ENCODE measurements at places on chromosomes 12 and 14.

DNA sequence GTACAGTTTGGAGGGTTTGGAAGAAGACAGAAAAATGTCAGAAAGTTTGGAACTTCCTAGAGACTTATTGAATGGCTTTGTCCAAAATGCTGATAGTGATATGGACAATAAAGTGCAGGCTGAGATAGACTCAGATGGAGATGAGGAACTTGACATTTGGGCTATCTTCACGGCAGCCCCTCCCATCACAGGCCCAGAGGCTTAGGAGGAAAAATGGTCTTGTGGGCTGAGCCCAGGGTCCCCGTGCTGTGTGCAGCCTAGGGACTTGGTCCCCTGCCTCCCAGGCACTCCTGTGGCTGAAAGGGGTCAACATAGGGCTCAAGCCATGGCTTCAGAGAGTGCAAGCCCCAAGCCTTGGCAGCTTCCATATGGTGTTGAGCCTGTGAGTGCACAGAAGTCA, 79.0 kb downstream of the CMAS start:
- no peak for DNase-seq

DNA sequence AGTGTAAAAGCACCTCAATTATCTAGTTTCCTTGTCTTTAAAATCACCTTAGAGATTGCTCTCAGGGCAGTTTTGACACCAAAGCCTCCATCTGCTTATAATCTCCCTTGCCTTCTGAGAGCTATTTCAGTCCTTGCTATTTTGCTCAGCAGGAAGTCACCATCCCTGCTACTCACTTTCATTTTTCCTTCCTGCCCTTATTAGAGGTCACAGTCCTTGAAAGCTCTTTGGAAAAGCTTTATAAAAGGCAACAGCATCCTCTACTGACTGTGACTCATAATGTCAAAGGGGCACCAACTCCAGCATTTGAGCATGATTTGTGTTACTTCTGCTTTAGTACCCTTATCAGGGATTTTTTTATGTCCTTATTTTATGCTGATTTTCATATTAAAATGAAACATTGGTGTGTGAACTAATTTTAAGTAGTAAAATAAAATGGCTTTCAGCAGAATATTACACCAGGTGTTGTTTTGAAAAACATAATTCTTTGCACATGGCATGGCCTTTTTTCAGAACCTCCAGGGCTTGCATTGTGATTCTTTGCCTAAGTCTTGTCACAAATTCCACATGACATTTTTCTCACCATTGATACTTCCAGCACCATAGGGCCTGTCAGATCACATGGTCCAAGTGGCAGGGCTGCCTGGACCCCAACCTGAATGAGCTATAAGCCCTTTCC, 213.0 kb downstream of the ADAMTS20 start:
- peak; percentile 82 for DNase-seq

DNA sequence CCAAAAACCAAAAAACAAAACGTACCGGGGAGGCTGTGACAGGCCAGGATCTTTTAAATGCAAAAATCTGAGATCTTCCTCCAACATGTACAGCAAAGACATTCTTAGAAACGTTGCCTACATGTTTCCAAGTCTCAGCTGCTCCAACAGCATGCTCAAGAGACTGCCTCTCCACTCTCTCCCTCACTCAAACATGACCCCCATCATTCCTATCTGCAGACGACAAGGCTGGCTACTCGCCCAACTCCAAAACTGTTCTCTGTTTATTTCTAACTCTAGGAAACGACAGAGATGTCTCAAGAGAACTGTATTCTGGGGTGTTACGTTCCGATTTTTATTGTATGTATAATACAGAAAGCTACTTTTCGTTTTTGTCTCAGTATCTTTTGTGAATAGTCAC, 57.5 kb upstream of the TMCC3 start:
- DNase-seq = peak; percentile 51

- DNase-seq = no peak
Measured at GRCh38 chr14:49566714-49567113, 19.5 kb downstream of the RPS29 start.

DNA sequence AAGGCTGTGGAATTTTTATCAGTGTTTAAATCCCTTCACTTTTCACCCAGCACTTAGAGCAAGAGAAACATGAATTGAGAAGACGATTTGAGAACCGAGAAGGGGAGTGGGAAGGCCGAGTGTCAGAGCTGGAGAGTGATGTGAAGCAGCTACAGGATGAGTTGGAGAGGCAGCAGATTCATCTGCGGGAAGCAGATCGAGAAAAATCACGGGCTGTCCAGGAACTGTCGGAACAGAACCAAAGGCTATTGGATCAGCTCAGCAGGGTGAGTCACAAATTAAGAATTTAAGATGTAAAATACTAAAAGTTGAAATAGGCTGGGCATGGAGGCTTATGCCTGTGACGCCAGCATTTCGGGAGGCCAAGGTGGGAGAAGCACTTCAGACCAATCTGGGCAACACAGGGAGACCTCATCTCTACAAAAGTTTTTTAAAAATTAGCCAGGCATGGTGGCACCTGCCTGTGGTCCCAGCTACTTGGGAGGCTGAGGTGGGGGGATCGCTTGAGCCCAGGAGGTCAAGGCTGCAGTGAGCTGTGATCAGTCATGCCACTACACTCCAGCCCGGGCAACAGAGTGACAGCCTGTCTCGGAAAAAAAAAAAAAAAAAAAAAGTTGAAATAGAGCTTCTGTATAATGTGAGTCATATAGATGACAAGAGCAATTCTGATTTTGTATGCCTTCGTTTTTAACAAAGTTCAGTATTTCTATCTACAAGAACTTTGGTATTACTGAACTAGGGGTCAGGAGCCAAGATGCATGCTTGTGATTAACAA, 9.6 kb downstream of the BICDL1 start:
- no peak for DNase-seq

DNA sequence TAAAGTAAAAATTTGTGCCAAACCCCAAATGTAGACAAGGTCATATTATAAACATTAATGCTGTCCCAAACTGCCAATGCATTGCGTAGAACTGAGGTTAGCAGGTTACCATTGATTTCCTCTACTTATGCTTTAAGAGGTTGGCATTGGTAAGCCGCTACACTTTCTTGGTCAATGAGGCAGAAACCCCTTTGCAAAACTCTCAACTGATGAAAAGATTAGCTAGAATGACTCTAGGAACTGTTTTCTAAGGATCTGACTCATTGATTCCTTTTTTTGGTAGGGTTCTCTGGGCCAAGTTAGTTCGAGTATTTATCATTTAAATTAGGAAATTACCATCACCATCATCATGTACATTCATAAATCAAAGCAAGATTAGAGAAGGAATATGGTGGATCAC, 44.6 kb downstream of the HMGA2 start:
- DNase-seq = no peak

- DNase-seq = no peak
Measured at GRCh38 chr14:101478096-101478495, 83.2 kb upstream of the DIO3 start.

- no peak for DNase-seq
Measured at GRCh38 chr12:113748707-113749432, 217.3 kb downstream of the RBM19 start.

DNA sequence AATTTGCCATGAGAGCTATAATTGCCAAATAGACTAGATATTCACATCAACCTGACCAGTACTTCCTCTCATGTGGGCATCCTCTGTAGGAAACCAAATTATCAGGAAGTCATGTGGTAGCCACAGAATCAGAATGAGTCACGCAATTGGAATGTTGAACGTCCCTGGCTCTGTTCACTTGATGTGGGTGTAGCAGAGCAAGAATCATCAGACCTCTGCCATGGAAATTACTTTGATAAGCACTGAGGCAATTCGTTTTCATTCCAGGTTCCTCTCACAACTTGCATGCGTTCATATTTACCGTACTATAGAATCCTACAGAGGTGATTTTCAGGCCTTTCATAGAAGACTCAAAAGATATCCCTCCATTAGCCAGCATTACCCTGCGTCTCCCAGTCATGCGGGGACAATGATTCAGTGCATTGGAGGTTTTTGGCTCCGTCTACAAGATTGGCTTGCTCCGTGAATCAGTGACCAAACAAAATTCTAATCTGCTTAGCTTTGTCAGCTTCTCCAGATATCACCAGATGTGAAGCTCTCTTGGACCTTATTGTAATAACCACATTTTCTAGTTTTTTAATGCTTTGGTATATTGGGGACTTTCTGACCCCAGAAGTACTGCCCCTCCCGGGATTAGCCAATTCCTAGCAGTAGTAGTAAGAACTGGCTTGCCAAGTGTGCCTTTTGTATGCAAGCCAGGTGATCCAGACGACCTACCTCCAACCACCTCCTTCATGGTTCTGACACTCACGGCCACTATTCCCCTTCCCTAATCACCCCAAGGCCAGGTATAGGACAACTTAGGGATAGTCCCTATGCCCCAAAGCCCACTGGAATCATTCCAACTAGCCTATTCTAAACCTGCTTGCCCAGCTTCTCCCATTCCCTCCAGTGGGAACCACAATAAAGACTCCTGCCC, 133.4 kb downstream of the KICS2 start:
- peak; percentile 97 for DNase-seq

DNA sequence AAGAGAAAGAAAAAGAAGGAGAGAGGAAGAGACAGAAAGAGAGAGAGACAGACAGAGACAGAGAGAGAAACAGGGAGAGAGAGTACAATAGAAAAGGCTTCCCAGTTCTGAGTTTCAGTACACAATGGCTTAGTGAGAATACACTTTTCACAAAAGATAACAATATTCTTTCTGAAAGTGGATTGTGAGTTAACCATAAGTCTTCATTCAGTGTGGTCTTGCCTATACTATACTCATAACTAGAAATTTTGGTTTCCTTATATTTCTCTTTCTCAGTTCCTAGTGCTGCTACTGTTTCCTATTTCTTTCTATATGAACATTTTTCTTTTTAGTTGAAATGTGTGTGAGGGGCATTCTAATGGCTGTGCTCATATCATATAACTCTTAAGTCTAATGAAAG, 9.3 kb downstream of the CD163L1 start:
- no peak for DNase-seq

DNA sequence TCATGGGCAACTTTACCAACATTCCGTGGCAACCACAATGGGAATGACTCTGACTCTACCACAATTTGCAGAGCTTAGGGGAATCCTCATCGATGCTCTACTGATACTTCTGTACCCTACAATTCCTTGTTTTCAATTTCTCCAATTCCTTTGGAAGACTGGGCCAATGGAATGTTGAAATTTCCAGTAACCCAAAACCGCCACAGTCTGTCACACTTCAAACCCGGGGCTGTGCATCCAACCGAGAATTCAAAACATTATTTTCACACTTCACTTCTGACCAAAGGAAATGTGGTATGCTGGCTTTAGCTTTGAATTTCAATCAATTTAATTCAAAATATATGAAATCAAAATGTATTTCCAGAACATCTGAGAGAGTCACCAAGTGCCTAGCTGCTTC, 951.4 kb downstream of the VRK1 start:
- DNase-seq = no peak

Data from fibroblast of mammary gland (primary cell).